Fibroblast of mammary gland (primary cell): ENCODE measurements at places on chromosomes 5 and 9.
A peak's percentile ranks its signal among the peaks of the same experiment; 100 is the strongest.

DNA sequence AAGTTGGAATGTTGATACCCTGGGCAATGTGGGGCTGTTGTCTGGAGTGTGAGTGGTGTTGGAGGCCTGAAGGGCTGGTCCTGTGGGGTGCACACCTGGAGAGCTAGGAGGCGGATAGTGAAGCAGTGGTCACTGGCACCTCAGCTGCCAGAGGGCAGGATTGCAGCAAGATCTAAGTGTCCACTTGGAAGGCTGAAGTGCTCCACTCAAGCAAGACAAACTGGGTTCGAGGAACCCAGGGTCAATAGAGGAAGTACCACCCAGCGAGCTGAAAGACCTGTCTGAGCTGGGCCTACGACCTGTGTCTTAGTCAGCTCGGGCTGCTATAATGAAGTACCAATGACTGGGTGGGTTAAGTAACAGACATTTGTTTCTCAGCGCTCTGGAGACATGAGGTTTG lies 39.7 kb upstream of the TJP2 start:
- DNase-seq, result no peak

DNA sequence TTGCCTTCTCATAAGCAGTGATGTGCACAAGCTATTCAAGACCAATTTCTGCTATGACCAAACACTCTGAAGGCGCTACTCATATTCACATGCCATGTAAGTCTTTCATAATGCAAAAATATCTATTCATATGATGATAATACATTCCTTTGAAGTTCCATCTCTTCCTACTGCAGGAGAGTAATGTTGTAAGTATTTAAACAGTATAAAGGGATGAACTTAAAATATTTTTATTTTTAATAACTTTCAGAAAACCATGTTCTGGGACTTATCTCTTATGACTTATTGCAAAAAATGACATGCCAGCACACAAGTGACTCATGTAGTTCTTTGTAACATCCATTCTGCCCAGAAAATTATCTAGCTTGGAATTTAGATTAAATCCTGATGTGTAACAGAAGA lies 376.4 kb downstream of the KCTD16 start:
- no peak for DNase-seq

GRCh38 chr5:124504081-124504916 lies 242.1 kb downstream of the ZNF608 start:
- no peak for DNase-seq

- peak; percentile 20 for DNase-seq
Measured at GRCh38 chr9:124480621-124480981, 26.6 kb downstream of the NR5A1 start.

DNA sequence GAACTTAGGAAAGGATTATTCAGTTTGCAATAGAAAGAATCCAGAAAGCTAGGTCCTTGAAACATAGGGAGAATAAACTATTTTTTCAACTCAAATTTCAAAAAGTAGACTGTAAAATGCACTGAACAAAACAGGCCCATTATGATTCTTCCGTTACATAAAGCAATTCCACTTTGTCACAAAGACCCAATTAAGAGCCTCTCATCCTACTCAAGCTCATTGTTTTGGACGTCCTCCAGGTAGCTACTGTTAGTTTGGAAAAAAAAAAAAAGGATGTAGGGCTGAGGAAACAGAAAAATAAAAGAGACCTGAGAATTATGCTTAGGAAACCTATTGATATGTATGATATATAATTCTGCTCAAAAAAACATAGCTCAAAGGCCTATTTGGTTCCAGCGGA lies 74.0 kb downstream of the DIRAS2 start:
- DNase-seq, result no peak

DNA sequence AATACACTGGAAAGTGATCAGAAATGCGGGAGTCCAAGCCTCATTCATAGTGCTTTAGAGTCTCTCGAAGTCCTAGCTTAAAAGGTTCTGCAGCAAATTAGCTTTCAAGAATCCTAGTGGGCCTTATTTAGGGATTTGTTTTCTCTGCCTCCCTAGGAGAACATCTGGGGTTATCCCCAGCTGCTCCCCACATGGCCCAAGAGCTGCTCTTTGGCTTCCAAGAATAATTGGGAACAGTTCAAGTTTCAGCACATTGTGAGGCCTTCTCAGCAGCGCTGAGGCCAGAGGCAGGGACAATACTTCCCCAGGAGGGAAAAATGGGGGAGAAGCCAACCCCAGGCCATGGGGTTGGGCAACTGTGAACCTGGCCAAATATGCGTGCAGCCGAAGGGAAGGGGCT lies 108.7 kb downstream of the LIFR start:
- peak; percentile 88 for DNase-seq

GRCh38 chr9:89591274-89592212 lies 13.3 kb upstream of the GADD45G start:
- DNase-seq, result no peak

DNA sequence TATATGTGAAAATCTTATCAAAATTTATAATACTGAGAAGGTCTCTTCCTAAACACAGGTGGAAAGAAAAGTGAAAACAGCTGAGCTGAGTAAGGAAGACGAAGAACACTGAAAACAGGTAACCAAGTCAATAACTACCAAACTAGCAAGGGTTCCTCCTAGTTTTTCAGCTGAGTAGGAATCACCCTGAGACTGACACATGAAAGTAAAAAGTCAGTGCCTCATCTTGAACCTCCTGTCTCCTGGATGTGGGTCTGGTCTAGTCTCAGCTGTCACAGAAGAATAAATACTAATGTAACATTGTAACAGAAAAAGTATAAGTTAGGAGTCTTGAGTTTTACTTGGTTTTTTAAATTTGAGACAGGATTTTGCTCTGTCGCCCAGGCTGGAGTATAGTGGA lies 121.0 kb downstream of the MEF2C start:
- no peak for DNase-seq

- no peak for DNase-seq
Measured at GRCh38 chr5:159040181-159040580, 59.5 kb downstream of the EBF1 start.

DNA sequence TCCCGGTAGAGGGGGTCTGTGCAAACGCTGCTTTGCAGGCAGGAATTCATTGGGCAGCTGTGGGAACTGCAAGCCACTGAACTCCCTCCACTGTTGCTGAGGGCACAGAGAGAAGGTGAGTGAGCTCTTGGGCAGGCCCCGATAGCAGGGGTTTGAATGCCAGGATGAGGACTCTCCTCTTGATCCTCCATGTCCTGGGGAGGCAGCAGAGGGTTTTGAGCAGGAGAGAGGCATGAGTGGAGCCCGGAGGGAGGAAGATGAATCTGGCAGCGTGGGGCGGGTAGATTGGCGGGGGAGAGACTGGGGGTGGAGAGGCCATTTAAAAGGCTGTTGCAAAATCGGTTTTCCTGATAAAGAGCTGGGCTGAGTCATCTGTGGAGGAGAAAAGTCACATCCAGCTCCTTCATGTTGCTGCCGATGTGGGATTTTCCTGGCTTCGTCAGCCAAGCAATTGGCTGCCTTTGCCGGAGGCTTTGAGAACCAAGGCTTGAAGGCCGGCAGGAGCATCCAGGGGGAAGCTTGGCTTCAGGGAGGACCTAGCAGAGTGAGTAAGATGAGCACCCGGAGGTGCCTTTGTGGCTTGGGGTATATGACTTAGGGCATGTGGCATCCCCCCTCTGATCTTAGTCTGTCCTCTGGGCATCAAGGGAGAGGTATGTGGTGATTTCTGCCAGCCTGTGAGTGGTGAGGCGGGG lies at the start of gene SYNPO:
Gene SYNPO (plus strand): TSS at position 350 of the 695 bp plus-strand sequence. CDS start 7,616 bp downstream, outside the sequence.
- peak; percentile 98 for DNase-seq

GRCh38 chr9:13137426-13137825 lies 142.1 kb downstream of the MPDZ start:
- DNase-seq, result no peak

- DNase-seq, result no peak
Measured at GRCh38 chr5:150277043-150277442, 12.5 kb downstream of the CAMK2A start.

GRCh38 chr5:2378108-2378507 lies 373.4 kb downstream of the IRX2 start:
- DNase-seq, result no peak

GRCh38 chr9:71909887-71910649 lies 925 bp downstream of the ABHD17B start:
- peak; percentile 29 for DNase-seq

- DNase-seq, result peak; percentile 75
Measured at GRCh38 chr5:120306303-120306702, 157.8 kb upstream of the PRR16 start.

GRCh38 chr5:143258559-143259253 lies 144.8 kb downstream of the NR3C1 start:
- peak; percentile 69 for DNase-seq

- DNase-seq, result no peak
Measured at GRCh38 chr5:142876817-142877216, 106.6 kb downstream of the ARHGAP26 start.

DNA sequence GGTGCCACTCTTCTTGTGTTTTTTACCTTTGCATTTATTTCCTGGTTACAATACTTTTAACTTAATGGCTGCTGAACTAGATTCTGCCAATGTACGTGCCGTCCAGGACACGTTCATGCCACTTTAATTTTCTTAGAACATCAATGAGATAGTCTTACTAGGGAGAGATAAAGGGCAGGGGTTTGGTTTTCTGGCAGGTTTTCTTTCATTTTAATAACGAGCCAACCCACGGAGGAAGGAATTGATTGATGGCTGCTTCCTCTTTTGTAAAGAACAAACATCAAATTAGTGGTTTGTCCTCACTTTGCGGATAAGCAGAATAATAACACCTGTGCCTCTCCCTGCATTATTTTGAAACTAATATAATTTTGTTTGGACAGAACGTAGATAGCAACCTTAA lies 135.7 kb downstream of the DOCK8 start:
- DNase-seq, result no peak

GRCh38 chr5:12526113-12526512 lies 621.9 kb upstream of the CTNND2 start:
- no peak for DNase-seq

DNA sequence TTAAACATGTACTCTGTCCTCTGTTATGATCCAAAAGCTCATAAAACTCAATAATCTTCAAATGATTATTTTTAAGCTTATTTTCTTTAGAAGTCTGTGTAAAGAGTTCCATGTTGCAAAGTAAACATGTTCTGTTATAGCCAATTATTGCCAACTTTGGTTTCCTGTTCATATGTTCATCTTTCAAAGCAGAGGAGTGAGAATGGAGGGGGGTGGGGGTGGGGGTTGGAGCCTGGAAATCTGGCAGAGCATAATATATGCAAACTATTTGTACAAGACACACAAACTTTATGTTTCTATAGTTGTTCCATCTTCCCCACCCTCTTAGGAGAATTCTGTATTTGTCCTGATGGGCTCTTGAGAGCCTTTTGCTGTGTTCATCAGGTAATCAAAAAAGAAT lies 135.0 kb downstream of the STARD4 start:
- DNase-seq, result no peak

DNA sequence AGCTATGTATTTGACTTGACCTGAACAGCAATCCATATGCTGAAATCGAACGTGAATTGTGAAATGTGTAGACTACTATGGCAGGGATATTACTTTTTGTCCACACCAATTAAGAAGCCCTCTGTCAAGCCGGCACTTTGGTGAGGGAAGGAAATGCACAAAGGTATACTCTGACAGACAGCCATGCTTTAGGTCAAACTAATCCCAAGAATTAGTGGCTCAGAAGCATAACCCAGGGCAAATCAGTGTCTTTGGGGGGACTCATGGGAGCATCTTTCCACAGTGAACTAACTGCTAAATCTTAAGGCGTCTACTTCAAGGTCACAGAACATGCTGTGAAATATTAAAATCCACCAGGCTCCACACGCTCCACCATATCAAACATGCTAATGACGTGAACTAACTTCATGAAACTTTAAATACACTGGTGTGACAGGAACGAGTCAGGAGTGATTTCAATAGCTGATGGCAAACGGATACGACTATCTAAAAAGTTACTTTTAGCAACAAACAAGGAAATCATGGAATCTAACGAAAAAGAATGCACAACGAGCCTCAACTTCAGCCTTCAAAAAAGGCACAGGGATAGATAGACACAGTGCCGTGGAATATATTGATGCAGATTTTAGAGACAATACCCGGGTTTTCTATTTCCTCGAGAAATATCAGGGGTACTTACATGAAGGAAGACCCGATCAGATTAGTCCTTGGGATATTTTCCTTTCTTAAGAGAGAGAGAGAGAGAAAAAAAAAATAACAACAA lies 527 bp downstream of the MEF2C start:
- peak; percentile 15 for DNase-seq

DNA sequence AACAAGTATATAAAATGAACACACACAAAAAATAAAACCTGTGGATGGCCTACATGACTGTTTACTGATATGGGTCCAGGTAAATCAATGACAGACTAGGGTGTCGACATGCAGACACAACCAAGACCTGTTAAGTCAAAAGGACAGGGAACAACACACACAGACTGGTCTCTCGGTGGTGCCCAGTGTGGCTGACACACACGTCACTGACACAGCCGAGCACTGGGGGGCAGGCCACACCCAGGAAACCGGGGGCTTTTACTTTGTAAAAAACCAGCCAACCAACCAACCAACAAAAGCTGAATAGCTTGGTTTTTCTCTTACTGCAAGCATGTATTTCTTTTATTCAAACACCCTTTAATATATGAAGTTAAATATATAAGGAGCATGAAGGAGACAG lies 5.0 kb downstream of the FAM163B start:
- DNase-seq, result no peak

DNA sequence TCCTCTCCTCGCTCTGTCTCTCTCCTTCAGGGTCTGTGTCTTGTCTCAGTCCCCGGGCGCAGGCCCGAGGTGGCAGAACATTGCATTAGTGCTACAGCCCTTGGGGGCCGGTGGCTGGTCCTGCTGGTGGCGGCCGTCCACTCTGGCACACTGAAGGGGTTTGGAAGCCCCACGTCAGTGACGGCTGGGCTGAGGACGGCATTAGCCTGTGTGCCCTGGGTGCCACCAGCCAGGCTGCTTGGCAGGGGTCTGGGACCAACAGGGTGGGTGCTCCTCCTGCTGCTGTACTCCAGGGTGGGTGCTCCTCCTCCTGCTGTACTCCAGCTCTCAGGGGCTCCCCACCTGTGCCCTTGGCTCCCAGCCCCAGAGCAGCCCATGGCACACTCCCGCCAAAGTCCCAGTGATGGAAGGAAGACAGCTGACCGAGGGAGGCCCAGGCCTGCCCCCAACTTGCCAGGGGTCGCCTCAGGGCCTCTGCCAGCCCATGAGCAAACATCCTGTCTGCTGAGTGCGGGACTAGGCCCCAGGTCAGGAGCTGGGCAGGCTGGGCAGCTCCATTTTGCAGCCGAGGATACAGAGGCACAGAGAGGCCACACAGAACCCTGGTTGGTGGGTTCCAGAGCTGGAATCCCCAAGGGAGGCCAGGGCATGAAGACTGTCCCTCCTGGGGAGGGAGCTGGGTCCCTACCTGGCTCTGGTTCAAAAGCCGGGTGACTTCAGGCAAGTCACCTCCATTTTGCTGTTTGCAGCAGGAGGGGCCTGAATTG lies 27.3 kb downstream of the SARDH start:
- DNase-seq, result no peak

DNA sequence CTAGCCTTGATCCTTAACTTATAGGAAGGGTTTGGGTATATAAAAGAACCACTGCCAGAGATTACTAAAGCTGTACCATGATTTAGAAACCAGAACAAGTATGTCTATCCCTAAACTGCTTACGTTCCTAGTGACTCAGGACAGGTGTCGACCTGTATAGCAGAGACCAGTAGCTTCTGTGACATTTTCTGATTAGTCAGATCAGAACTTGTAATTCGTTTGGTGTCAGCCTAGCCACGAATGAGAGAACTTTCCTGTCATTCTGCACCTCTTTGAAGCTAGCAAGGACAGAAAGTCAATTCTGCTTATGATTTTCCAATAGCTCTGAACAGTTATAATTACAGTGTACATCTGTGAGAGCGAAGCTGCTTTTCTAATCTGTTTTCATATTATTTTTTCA lies 39.5 kb downstream of the PRKACG start:
- no peak for DNase-seq

GRCh38 chr9:135499326-135500070 lies 984 bp upstream of the MRPS2 start:
- DNase-seq, result peak; percentile 82
